ENCODE measurements at places on chromosomes 12 and 14.

DNA sequence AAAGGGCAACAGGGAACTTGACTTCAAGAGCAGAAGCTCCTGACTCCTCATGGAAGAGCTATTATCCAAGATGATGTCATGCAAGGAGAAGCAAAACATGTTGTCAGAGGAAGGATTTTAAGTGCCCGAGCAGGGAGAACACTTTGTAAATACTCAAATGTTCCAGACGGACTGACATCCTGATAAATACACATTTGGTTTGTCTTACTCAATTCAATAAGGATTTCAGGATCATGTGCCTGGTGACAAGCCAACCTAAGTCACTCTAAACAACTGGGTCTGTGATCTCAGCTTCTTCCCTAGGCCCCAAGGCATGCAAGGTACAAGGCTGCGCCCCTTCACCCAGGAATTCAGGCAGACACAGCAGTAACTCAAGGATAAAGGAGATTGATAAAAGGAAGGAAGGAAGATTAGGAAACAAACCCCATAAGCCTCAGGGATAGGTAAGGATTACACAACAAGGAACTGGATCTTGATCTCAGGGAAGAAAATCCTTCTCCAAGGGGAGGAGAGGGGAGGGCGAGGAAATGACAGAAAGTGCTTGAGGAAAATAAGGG lies 26.8 kb upstream of the CEBPE start:
- DNase-seq: no peak

- DNase-seq: no peak
Observed at GRCh38 chr14:36509069-36509917, 10.7 kb downstream of the NKX2-1 start.

DNA sequence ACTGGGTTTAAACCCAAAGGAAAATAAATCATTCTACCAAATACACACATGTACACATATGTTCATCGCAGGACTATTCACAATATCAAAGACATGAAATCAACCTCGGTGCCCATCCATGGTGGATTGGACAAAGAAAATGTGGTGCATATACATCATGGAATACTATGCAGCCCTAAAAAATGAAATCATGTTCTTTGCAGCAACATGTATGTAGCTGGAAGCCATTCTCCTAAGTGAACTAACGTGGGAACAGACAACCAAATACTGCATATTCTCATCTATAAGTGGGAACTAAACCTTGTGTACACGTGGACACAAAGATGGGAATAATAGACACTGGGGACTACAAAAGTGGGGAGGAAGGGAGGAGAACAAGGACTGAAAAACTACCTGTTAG lies 96.6 kb downstream of the LMNTD1 start:
- DNase-seq: no peak

- no peak for DNase-seq
Observed at GRCh38 chr12:27179400-27180214, 64.5 kb upstream of the STK38L start.

- no peak for DNase-seq
Observed at GRCh38 chr12:87661786-87662377, 367.3 kb downstream of the C12orf50 start.

- DNase-seq: no peak
Observed at GRCh38 chr14:54362089-54362504, 34.7 kb upstream of the CDKN3 start.

DNA sequence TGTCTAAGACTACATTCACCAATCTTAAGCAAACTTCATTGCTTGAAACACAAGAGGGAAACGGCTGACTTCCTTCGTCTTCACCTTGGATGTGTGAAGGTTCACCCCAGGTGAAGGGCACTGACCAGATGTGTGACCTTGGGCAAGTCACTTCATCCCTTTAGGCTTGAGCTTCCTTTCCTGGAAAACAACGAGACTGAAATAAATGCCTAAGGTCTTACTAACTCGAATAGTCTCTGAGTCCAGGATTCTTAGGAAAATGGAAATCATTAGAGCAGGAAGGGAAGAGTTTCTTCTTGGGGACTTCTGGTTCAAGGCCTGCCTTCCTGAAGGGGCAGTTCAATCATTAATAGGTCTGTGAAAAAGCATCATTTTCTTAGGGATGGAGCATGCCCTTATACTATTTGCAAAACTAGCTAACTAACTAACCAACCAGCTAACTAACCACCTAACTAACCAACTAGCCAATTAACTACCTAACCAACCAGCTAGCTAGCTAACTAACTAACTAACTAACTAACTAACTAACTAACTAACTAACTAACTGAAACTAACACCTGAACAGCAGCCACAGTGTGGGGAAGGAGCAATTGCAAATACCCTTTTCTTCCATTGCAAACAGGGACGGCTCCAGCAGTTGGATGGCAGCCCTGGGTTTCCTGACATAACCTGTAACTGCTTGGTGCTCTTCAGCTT lies 31.5 kb upstream of the EMP1 start:
- no peak for DNase-seq

DNA sequence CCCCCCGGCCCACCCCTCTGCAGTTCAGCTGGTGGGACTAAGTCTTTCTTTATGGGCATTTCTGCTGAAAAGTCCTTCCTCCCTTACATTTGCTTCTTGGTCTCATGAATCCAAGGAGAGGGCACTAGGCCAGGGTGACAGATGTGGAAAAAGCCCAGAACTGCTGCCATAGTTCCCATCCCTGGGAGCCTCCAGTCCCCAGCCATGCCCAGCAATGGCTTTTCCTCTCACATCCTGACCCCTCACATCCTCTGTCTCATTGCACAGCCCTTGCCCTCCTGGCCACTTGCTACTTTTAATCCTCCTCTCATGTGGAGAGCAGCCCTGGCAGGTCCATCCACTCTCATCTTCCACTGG lies 122.5 kb downstream of the ZFP36L1 start:
- no peak for DNase-seq

DNA sequence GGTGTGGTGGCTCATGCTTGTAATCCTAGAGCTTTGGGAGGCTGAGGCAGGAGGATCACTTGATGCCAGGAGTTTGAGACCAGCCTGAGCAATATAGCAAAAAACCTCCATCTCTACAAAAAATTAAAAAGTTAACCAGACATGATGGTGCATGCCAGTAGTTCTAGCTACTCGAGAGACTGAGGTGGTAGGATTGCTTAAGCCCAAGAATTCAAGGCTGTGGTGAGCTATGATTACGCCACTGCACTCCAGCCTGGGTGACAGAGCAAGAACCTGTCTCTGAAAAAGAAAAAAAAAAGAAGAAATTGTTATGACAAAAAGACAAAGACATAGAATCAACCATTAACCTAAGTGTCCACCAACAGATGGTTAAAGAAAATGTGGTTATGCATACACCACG lies 2.1 kb upstream of the ATP23 start:
- DNase-seq: no peak

DNA sequence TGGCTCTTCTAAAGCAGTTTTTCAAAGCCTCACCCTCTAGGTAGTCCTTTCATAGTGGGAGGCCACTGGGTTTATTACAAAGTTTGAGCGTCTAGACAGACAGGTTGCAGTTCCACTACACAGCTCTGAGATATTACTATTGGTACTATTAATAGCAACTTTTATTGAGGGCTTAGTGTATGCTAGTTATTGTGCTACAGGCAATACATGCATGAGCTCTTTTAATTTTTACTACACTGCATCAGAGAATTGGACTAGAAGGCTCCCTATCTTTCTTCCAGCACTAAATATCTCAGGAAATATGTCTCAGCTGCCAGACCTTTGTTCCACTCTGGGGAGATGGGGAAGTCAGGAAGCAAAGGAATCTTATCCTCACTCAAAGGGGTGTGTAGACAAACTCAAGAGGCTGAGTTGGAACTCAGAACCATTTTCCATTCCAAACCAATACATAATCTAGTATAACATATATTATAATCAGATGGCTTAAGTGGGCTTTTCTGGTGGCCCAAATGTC lies 161.8 kb upstream of the SLC38A2 start:
- no peak for DNase-seq

DNA sequence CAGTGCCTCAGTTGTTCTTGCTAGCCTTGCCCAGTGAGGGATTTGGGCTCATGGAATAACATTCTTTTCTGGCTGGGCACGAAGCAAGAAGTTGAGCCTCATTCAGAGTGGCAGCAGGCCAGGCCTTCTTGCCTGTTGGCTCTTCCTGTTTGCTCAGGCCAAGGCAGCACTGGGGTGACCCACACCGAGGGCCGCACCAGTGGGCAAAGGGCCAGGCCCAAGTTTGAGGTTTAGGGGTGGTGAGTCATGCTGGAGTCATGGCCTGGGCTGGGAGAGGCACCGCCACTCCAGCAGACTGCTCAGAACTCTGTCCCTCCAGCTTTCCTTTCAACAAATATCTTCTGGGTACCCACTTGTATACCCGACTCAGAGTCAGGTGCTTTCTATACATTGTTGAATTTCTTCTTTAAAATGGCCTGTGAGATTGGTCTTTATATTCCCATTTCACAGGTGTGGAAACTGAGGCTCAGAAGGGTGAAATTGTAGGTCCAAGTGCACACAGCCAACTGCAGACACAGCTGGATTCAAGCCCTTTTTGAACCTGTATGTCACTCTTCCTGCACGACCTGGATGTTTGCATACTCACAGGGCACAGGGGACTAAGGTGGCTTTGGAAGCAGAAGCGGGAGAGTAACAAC lies 279.4 kb downstream of the FOXN3 start:
- no peak for DNase-seq

DNA sequence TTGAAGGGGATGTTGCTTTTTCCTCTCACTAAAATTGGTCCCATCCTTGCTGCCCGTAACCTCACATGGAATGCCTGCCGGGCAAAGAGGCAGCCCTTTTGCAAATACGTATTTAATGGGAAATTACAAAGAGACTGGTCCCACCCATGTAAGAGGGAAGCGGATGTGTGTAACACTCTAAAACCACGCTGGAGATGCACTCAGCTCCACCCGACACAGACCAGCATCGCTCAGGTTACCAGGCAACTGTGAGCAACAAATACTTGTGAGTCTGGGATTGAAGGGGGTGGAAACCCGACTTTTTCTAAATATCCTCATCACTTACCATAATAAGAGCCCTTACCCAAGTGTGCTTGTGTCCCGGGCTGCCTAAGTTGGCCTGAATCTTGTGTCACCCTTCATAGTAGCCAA lies 47.7 kb downstream of the ELK3 start:
- no peak for DNase-seq

GRCh38 chr14:89036371-89036770 lies 211.9 kb downstream of the TTC8 start:
- no peak for DNase-seq

DNA sequence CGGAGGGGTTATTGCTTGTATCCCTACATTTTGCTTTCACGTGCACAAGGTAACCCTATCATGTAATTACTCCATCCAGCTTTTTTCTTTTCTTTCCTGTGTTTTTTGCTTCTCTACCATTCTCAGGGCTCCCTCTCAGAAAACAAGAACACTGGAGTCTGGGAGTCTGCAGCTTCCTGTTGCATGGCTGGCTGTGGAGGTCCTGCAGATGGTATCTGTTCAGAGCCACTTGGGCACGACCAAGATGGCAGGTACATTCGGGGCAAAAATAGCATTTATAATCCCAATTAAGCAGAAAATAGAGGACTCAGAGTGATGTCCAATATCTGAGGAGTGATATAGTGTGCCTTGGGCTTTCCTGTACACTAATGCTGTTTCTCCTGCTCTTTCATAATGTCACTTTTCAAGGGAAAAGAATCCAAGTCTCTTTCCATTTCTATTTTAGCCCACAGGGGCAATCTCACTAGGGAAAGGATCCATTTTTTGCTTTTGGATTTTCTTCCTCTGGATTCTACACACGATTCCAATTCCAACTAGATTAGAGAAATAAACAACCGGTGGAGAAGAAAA lies 3.2 kb upstream of the NUMB start:
- no peak for DNase-seq

DNA sequence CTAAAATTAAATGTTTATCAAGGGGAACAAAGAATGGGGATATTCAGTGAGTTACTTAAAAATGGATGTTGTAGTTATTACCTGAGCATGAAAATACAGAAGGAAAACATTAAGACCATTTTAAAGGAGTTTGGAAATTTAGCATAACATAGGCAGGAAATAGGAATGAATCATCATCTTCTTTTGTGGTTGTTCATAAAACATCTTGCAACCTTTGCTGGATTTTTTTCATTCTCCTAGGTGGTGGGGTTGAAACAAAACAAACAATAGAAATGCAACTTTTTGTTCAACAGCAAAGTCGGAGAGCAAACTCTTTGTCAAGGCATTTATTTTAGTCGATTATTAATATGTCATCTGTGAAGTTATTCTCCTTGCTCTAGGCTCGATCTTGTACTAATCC lies 275.1 kb downstream of the IPO8 start:
- no peak for DNase-seq

DNA sequence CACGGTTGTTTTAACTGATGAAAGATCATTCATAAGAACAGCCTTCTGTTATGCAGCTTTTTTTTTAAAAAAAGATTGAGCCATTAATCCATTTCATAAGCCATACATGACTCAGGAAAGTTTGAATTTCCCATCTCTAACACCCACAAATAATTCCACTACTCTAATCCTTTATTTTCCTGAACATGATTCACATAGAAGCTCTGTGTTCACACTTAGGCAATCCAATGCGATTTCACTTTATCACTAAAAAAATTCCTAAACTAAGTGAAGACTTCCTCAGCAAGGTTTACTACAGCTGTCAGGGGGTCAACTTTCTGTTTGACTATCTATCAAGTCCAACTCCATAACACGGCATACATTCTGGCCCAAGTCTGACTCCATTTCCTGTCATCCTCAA lies 25.9 kb downstream of the PKP2 start:
- no peak for DNase-seq

DNA sequence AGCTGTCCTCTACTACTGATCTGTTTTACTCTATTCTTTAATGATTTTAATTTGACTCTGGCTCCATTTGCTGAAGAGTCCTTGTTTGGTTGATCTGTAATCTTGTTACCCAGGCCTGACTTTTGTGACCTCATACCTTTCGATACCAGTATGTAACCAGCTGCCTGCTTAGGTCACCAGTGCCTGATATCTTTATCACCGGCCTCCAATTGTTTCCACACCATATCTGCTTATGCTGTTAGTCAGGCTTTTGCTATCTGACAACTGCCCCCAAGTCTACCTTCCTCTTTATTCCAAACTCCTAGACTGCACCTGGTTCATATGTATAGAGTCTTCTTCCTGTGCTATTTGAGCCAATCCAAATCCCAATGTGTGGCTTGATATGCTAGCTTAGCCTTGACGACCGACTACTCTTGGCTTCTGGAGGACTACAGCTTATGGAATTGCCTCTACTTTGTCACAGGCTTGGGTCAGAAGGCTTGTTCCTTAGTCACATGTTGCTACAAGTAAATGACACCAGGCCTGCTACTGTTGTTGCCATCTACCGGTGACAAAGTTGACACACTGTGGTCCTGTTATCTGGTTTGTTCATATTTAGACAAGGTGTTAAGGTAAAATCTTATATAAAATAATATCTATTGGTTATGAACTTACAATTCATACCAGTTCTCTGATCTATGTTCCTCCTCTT lies 193.9 kb downstream of the TRHDE start:
- DNase-seq: peak; percentile 56

DNA sequence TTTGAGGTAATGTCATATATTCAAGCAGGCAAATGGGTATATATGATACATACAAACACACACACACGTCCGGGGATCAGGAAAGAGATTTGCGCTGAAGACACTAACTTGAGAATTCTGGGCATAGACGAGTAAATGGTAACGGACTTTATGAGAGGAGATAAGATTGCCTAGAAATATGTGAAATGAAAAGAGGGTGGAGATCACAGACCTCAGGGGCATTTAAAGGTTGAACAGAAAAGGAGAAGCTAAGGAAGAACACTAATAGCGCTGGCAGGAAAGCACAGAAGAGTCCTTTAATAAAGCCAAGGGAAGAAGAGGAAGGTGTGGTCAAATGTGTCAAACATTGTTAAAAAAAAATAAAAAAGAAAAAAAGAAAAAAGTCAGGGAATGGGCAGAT lies 13.1 kb downstream of the CRY1 start:
- no peak for DNase-seq

Measured in CMK (cell line).